Motor neuron (in vitro differentiated cells): ENCODE measurements at places on chromosomes 6 and 20. TPM values are rescaled to one million over a fixed set of nuclear protein-coding genes. Genes with fewer than 3 reads are reported as not detected.
A peak's percentile ranks its signal among the peaks of the same experiment; 100 is the strongest.

- peak; percentile 40 for ATAC-seq
Measured at GRCh38 chr20:24439737-24440387, 29.6 kb upstream of the SYNDIG1 start.

GRCh38 chr6:97129106-97129505 lies 153.9 kb downstream of the MMS22L start:
- ATAC-seq: no peak

DNA sequence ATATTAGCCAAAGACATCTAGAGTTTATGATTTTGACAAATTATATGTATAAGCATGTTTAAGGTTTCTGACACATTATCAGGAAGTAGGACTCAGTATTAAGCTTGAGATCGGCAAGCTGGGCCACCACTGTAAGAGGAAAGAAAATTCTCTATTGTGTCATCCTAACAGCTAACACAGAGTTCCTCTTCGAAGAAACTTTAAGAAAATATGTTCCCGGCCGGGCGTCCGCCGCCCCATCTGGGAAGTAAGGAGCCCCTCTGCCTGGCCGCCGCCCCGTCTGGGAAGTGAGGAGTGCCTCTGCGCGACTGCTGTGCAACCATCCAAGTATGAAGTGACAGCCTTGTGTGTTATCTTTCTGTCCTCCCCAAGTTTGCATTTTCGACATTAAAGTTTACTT lies 23.0 kb downstream of the USP49 start:
- ATAC-seq: no peak

- ATAC-seq: no peak
Measured at GRCh38 chr6:14786455-14786854, 459.4 kb upstream of the JARID2 start.

DNA sequence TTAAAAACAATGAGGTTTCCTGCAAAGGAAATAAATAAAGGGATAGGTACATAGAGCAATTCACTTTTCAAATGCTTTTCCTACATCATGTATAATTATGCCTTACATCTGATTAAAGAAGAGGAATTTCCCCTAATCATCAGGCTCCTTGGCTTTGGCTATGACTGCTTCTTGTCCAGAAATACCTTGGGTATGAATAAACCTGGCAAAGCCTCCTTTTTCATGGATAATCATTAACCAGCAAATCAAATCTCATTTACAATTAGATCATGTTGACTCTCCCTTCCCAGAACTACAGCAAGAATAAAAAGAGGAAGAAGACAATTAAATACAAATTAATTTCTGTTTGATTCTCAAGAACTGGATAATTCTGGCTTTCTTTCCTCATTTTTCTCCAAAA lies 58.0 kb upstream of the CD2AP start:
- ATAC-seq: no peak

DNA sequence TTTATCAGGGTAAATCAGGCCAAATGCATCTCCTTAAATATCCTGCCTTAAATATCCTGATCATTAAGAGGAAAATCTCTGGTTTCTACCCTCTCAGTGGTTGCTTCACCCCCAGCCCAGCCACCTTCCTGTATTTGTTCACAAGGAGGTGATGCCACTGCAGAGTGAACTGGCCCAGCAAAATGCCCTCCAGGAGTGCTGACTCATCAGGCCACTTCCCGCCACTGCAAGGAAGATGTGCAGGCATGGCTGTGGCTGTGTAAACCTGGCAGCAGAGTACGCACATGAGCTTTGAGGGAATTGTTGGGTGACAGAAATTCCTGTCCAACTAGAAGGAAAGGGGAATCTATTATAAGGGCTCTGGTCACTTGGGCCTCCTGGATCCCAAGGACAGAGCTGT lies 13.8 kb downstream of the NQO2 start:
- ATAC-seq: peak; percentile 19

Gene SLC22A16
- 0.58 and 1.4 TPM in 2 replicates for total RNA-seq
